M059J (cell line): ENCODE measurements at places on chromosomes 3 and 15.
A peak's percentile ranks its signal among the peaks of the same experiment; 100 is the strongest.

- DNase-seq, result no peak
Measured at GRCh38 chr3:152322756-152323155, 54.0 kb downstream of the MBNL1 start.

GRCh38 chr3:55402886-55403609 lies 84.1 kb downstream of the WNT5A start:
- peak; percentile 52 for DNase-seq

GRCh38 chr3:98567666-98568270 lies 25.6 kb downstream of the CPOX start:
- no peak for DNase-seq

- DNase-seq, result no peak
Measured at GRCh38 chr3:183701744-183702143, 4.1 kb downstream of the YEATS2 start.

DNA sequence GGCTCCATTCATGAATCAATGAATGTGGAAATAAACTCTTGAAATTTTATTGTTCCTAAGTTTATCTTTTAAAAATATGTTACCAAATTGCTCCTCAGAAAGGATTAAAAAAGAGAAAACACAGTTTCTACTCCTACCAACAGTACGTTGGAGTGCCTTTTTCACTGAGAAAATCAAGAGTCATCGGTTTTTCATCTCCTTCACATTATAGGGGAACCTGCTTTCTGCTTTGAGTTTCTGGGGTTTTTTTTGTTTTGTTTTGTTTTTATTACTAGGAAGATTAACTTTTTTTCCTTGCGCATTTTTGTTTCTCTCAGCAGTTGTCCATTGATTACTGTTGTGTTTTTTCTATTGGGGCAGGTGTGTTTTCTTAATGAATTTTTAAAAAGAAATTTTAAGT lies 3.5 kb downstream of the ARL13B start:
- no peak for DNase-seq

GRCh38 chr15:38899300-38899699 lies 334.7 kb upstream of the RASGRP1 start:
- no peak for DNase-seq

DNA sequence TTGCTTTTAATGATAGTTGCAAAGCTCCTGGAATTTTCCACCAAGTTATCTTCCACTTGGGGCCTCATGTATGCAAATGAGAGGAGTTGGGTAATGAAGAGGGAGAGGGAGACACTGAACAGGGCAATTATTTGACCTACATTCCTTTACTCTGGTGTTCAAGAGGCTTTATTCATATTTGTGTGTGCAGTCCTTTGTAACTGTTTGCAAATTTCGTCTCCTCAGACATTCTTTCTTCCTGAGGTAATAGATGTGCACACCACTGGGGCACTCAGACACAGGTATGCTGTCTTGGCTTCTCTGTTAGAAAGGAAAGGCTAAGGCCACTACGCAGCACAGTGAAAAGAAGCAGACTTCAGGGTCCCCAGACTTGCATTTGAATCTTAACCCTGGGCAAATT lies 189.7 kb upstream of the IL12A start:
- peak; percentile 93 for DNase-seq

DNA sequence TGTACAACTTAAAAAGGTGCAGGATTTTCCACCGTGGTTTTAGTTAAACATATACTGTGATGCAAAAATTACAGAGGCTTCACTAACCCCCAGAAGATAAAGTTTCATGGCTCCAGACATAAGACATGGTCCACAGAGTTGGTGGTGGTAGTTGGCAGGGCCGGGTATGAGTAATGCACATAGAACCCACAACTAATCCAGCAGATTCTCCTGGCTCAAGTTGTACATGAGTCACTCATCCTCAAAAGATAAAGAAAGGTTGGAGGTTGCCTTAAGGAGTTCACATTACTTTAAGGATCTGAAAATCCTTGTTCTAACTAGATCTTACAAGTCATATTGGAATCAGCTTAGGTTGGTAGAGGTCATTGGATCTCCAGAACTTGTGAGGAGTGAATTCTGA lies 98.3 kb upstream of the ZBTB20 start:
- DNase-seq, result peak; percentile 99

GRCh38 chr3:115211810-115212492 lies 64.9 kb upstream of the ZBTB20 start:
- no peak for DNase-seq

DNA sequence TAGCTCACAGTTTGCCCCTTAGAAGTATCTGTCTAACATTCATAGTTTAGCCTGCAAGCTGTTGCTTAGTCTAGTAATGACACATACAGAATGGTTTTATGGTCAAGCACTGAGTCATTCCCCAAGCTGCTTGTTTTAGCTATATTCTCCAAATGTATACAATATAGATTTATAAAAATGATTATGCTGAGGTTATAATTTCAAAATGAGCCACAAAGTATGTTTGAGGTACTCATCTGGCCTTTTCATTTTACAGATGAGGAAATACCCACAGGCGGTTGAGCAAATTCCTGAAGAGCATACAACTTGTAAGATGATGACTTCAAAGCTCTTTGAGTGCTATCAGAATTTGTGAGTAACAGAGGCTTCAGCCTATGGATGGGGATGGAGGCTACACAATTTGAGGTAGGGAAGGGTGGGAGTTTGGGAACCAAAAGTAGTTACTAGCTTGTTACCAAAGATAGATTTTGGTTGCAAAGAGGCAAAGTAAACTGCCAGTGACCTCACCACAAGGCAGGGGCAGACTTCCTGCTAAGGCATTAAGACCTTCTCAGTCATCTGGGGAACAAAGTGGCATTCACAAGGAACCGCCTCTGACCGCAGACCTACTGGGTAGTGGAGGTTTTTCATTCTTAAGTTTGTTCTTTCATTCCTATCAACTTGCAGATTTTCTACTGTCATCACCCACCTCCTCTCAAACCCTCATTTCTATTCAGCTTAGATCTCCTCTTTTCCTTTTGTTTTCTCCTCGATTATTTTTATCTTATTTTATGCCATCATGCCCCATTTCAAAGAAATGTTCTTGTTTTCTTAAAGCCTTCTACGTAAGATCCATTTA lies 257.2 kb upstream of the NECTIN3 start:
- peak; percentile 97 for DNase-seq

DNA sequence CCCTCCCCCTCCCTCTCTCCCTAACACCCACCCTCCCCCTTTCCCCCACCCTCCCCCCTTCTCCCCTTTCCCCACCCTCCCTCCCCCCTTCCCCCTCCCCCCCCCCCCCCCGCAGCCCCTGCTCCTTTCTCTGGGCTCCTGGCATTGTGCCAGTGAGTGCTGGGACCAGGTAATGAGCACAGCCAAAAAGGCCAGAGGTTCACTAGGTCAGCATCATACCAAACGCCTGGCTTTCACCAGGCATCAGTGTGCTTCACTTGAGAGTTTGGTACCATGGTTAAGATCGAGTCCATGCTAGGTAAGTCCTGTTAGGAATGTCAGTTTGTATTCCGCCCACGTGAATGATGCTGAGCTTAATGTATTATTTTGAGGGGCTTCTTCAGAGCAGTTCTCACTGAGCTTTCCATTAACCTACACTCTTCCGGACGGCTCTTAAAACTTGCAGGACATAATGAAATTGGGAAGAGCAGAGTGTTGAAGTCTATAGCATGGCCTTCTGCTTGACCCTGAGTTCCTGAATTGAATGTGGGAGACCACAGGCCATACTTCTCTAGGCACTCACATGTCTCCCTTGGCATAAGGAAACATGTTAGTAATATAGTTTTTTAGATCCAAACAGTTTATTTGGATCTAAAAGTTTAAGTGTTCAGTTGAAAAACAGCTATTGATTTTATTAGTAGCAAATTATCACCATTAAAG lies 45.6 kb downstream of the SENP2 start:
- DNase-seq, result peak; percentile 18

DNA sequence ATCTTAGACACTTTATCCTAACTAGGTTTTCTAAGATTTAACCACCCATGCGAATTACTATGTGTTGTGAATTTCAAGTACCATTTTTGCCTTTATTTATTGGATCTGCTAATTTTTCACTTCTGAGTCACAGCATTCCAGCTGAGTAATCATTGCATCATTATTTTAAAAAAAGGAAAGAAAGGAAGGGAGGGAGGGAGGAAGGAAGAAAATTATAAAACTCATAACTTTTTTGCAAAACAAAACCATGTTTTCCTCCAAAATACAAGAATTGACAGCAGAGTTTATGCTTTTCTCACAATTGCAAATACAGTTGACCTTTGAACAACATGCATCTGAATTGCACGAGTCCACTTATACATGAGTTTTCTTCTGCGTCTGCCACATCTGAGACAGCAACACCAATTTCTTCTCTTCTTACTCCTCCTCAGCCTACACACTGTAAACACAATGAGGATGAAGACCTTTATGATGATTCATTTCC lies 651.4 kb upstream of the NECTIN3 start:
- peak; percentile 94 for DNase-seq

- DNase-seq, result no peak
Measured at GRCh38 chr3:168295027-168295426, 199.3 kb upstream of the GOLIM4 start.

GRCh38 chr15:78110096-78110495 lies 17.7 kb downstream of the SH2D7 start:
- DNase-seq, result no peak

DNA sequence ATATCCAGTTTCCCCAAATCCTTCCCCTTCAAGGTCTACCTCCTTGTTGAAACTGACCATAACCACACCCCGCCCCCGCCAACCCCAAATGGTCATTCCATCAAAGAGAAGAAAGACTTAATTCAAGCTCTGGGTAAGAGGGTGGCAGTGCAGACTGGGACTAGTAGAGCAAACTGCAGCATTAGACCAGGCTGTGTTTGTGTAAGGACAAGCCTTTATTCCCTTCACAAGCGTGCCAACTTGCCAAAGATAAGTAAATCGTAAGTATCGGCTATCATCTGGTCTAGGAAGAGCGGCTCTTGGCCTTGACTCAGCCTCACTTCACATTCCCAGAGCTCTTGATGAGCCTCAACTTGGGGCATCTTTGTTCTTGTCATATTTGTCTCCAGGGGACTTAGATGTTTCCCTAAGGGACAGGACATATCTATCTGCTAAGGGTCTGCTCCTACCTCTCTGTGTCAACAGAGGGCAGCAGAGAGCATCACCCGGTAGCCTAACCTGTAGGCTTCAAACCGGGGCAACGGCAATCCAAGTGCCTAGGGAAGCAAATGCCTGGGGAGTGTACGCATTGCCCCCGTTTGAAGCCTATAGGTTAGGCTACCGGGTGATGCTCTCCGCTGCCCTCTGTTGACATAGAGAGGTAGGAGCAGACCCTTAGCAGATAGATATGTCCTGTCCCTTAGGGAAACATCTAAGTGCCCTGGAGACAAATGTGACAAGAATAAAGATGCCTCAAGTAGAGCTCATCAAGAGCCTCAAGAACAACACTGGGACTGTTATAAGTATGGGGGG lies 8.9 kb upstream of the MAP3K13 start:
- DNase-seq, result peak; percentile 74

DNA sequence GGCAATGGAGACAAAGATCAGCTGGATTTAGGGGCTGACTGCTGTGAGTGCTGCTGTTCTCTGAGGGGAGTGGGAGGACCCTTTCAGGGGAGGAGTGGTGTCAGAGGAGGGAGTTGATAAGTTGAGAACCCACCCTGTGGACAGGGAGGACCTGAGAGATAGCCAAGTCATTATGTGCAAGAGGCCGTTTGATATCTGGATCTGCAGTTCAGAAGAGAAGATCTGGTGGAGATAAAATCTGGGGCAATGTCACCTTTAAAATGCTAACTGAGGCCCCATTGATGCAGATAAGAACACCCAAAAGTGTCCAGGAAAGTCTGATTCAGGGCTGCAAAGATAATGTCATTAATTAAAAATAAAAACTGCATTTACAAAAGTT lies 256.1 kb upstream of the HES1 start:
- DNase-seq, result no peak

DNA sequence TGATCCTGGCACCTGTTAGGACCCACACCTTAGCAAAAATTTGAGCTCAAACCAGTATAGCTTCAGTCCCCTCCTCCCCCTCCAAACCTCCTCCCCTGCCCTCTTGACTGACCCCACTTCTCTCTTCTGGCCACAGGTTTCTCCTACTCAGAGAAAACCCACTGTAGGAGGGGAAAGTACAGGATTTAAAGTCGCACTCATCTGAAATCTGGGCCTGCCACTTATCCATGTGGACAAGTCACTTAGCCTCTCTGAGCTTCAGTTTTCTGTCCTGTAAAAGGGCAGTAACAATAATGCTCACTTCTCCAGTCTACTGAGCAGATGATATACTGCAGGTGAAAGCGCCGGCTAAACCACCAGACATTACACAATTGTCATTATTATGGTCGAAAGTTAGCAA lies 142.7 kb downstream of the MEGF11 start:
- no peak for DNase-seq

- DNase-seq, result no peak
Measured at GRCh38 chr15:101272584-101272983, 4.7 kb downstream of the SELENOS start.
